ENCODE measurements at places on chromosomes 7 and 10. TPM values are rescaled to one million over a fixed set of nuclear protein-coding genes. Genes with fewer than 3 reads are reported as not detected.

GRCh38 chr7:96667026-96667425 lies 42.6 kb downstream of the SEM1 start:
- peaks cover 9% of the 10 kb centered on the region for H3K4me1 ChIP-seq
- no peak for DNase-seq
- no peak overlapping the region for H3K4me3 ChIP-seq
- no peaks in the 10 kb centered on the region for H3K27me3 ChIP-seq
- H3K27ac ChIP-seq: no peak overlapping the region

DNA sequence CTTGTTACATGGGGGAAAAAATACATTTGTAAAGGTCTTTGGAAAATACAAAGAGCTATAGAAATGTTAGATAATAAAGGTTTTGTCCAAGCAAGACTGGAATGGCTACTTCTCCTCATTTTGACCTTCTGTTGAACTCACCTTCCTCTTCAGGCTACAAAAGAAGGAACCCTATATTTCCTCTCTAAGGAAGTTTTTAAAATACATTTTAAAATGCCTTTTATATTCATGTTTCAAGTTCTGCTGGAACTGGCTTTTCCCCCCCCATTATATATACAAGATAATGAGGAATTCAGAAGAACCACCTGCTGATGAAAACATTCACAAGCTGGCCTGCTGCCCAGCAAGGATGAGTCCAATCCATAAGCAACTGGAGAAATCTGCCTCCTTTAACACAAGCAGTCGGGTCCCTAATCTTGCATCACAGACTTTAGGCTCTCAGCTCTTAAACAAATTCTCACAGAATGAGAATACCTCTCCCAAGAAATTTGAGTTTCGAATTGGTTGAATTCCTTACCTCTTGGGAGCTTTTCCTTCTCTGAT lies 44.6 kb downstream of the MTERF1 start:
- H3K36me3 ChIP-seq: no peaks in the 10 kb centered on the region
- no peak overlapping the region for H3K27ac ChIP-seq
- no peaks in the 10 kb centered on the region for H3K4me1 ChIP-seq
- no peak for DNase-seq

GRCh38 chr7:29958667-29959358 lies 30.8 kb downstream of the SCRN1 start:
- H3K27me3 ChIP-seq: peaks cover 4% of the 10 kb centered on the region
- no peak for DNase-seq
- no peaks in the 10 kb centered on the region for H3K36me3 ChIP-seq
- H3K27ac ChIP-seq: no peak overlapping the region
- H3K4me1 ChIP-seq: peaks cover 8% of the 10 kb centered on the region

DNA sequence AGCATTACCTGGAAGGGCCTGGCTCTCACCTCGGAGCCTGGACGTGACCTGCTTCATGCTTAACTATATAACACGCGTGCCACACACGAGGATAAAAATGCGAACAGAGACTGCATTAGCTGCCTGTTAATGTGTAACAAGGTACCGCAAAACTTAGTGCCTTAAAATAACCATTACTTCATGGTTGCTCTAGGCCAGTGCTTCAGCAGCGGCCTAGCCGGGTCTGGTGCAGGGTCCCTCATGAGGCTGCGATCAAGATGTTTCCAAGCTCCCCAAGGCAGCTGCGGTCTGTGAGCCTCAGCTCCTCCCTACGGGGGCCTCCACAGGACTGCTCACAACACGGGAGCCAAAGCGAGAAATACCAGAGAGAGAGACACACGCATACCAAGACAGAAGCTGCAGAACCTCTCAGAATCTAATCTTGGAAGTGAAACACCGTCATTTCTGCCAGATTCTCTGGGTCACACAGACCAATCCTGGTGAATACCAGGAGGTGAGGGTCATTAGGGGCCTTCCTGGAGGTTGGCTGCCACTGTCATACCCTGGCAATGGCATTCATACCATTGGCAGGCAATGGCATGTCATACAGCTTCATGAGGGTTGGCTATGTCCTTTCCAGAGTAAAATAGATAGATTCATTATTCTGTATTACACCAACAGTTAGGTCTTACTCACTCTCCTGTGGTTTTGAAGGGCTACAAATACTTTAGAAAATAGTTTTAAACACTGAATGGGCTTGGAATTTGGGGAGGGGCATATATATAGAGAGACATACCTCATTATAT lies 94.5 kb downstream of the HIPK2 start:
- peak overlapping the region; percentile 92 for H3K27ac ChIP-seq
- H3K4me1 ChIP-seq: peaks cover 51% of the 10 kb centered on the region
- no peak overlapping the region for H3K4me3 ChIP-seq
- no peaks in the 10 kb centered on the region for H3K27me3 ChIP-seq

GRCh38 chr7:154438571-154439367 lies 386.6 kb downstream of the DPP6 start:
- H3K36me3 ChIP-seq: no peaks in the 10 kb centered on the region
- no peak overlapping the region for H3K27ac ChIP-seq
- H3K4me3 ChIP-seq: no peak overlapping the region
- no peaks in the 10 kb centered on the region for H3K27me3 ChIP-seq
- no peaks in the 10 kb centered on the region for H3K4me1 ChIP-seq

- peaks cover 10% of the 10 kb centered on the region for H3K27me3 ChIP-seq
- H3K4me3 ChIP-seq: no peak overlapping the region
- no peaks in the 10 kb centered on the region for H3K36me3 ChIP-seq
These were observed 31.7 kb downstream of the MKX start for GRCh38 chr10:27713941-27714340.

DNA sequence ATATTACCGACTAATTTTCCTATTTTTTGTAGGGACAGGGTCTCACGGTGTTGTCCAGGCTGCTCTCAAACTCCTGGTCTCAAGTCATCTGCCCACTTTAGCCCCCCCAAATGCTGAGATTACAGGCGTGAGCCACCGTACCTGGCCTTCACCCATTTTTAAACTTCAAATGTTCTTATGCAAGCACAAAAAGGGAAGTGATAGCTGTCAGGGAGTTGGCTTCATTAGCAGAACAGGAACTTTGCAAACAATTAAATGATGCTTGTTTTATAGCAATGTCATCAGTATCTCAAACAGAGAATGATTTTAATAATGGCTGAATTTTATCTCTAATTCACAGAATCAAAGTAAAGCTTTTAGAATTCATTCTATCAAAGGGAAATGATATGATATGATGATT lies 49.8 kb upstream of the FAM171A1 start:
- no peak overlapping the region for H3K4me3 ChIP-seq
- no peaks in the 10 kb centered on the region for H3K36me3 ChIP-seq
- no peak overlapping the region for H3K27ac ChIP-seq
- no peaks in the 10 kb centered on the region for H3K27me3 ChIP-seq
- DNase-seq: no peak
- no peaks in the 10 kb centered on the region for H3K4me1 ChIP-seq

DNA sequence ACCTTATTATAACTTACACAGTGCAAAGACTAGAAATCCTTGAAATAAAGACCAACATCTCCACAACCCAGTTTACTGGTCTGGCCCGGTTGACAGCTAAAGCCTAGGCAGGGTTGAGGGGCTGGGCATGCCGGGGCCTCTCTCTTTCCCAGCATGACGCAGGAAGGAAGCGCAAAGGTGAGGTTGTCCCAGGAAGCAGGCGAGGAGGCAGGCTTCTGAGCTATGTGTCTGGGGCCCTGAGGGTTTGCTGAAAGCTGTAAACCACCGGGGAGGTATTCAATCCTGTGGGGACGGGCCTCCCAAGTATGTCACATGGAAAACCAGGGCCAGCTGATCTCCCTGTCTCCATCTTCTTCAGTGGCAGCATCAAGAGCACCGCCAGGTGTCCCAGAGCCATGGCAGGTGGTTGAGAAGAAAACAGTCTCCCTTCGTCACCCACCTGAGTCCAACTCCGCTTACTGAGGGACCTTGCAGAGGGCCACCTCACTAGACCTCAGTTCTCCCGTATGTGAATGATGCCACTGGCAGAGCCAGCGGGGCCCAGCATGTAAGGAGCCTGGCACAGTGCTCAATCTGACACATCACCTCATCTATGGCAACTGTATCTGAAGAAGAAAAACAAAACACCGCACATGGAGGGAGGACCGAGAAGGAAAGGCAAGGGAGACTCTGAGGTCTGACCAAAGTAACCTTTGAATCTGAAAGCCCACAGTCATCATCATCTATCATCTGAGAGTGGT lies 49.5 kb downstream of the FAM53B start:
- H3K4me1 ChIP-seq: peaks cover 79% of the 10 kb centered on the region
- H3K4me3 ChIP-seq: peak overlapping the region; percentile 9
- H3K27me3 ChIP-seq: no peaks in the 10 kb centered on the region
- peaks cover 65% of the 10 kb centered on the region for H3K36me3 ChIP-seq
- no peak for DNase-seq

DNA sequence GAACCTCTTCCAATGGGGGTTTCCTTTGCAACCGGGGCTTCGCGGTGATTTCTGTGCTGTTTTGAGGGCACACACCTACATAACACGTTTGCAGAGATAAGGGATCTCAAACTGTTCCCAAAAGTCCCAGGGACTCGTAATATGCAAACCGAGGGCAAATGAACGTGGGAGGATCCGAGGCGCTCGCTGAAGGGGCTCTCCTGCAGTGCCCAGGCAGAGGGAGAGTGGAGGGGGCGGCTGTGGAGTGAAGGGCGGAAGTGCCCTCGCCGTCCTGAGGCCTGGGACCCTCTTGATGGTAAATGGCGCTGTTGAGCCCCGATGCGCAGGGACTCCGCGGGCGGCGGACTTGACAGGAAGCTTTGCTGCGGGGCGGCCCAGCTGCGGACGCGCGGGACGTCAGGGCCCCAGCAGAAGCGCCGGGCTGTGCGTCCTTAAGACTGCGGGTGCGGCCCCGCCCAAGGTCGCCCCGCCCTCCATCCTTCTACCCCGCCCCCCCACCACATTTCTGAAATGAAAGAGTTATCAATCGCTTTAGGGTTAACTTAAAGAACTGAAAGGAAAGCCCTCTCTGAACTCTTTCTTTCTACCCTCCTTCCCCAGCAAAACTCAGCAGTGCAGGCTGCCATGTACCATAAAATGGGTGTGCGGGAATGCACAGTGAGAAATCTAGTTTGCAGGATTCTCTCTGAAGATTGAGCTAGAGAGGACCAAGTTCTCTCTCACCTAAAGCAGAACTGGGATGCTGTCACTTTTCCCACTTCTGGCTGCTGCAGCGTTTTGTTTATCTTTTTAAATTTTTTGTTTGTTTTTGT lies 151.8 kb upstream of the YAE1 start:
- DNase-seq: peak; percentile 33
- no peak overlapping the region for H3K27ac ChIP-seq
- H3K36me3 ChIP-seq: no peaks in the 10 kb centered on the region
- peaks cover 1% of the 10 kb centered on the region for H3K4me1 ChIP-seq
- H3K4me3 ChIP-seq: peak overlapping the region; percentile 64

DNA sequence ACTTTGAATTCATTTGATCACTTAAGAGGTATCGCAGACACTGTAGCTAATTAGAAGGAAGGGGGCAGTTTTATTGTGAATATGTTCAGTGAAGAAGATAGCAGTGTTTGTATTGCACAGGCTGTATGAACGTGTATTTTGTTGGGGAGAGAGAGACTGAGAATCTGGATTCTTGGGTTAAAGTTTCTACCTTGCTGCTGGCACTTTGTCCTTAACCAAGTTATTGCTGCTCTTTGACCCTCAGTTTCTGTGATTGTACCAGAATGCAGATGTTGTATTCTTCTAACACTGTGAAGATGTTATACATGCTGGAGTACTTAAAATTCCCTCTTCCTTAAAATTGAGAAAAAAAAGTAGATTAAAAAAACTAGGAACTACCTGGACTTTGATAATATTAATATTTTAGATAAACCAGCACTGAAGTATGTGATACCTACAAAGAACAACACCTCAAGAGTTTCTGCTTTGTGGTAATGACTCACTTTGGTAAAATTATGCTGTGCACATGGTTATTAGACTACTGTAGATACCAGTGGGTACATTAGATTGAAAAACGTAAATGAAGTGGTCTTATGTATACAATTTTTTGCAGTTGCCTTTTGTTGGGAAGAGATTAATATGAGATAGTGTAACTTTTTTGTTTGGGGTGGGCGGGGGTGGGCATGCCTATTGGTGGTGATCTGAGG lies 321.3 kb downstream of the AUTS2 start:
- no peak overlapping the region for H3K27ac ChIP-seq
- DNase-seq: no peak
- H3K36me3 ChIP-seq: no peaks in the 10 kb centered on the region
- no peaks in the 10 kb centered on the region for H3K27me3 ChIP-seq
- H3K4me1 ChIP-seq: no peaks in the 10 kb centered on the region

DNA sequence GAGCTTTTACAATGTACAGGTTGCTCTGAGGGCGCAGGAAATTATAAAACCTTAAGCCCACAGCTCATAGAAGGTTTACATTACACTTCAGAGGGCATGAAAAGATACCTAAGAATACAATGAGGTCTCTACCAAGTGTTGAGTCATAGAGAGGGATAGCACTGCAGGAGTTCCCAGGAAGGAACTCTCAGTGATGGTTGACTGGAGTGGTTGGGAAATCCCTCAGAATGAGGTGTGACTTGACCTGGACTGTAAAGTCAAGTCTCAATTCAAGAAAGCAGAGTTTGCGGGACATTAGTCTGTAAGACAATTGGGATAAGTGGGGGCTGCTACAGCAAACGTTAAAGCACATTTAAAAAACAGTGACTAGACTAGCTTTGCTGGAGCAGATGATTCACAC lies 21.9 kb downstream of the TNKS2 start:
- peaks cover 60% of the 10 kb centered on the region for H3K36me3 ChIP-seq
- no peak overlapping the region for H3K4me3 ChIP-seq
- DNase-seq: no peak
- H3K27me3 ChIP-seq: no peaks in the 10 kb centered on the region
- no peak overlapping the region for H3K27ac ChIP-seq

DNA sequence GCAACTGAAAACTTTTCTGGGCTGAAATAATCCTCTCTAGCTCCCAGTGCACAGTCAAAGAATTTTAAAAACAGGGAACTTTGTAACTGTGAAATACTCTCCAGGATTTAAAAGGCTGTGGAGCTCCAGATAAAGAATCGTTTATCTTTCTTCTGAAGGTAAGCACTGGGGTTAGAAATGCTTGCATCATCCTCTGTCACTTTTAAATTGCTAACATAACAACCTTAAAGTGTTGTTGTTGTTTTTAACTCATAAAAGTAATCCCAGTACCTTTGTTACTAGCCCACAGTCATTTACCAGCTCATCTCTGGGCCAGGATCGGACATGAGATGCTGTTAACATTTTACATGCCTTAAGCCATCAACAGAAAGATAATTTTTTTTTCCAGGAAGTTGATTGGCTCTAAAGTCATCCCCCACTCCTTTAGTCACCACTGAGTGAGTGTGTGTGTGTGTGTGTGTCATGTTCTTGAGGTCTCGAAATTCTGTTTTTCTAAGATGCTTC lies at the start of gene SLC39A12:
Gene SLC39A12, plus strand, starts transcription at position 51 of the 504 bp plus-strand sequence. CDS start 1,359 bp downstream, outside the sequence.
- H3K27me3 ChIP-seq: no peaks in the 10 kb centered on the region
- no peaks in the 10 kb centered on the region for H3K36me3 ChIP-seq
- no peak within 1 kb of the TSS for H3K4me3 ChIP-seq
- H3K4me1 ChIP-seq: no peaks in the 10 kb centered on the region
- no peak within 1 kb of the TSS for H3K27ac ChIP-seq

GRCh38 chr10:116084161-116084560 lies 188.8 kb downstream of the GFRA1 start:
- H3K36me3 ChIP-seq: no peaks in the 10 kb centered on the region
- H3K4me1 ChIP-seq: no peaks in the 10 kb centered on the region
- H3K27me3 ChIP-seq: no peaks in the 10 kb centered on the region
- H3K27ac ChIP-seq: no peak overlapping the region
- DNase-seq: no peak
- no peak overlapping the region for H3K4me3 ChIP-seq

- DNase-seq: no peak
- no peaks in the 10 kb centered on the region for H3K36me3 ChIP-seq
- peaks cover 12% of the 10 kb centered on the region for H3K27me3 ChIP-seq
These were observed 56.0 kb upstream of the DDC start for GRCh38 chr7:50621206-50621605.

INMT gene
- not detected for total RNA-seq

NPSR1 gene
- not detected for total RNA-seq

RELN gene
- total RNA-seq: not detected

NEUROD6 gene
- total RNA-seq: not detected

TET1 gene
- total RNA-seq: 1.6 TPM

MSMB gene
- not detected for total RNA-seq

RTKN2 gene
- total RNA-seq: 2.9 TPM

SH2B2 gene
- total RNA-seq: 1.9 TPM

ABCA13 gene
- total RNA-seq: 0.02 TPM

ASIC3 gene
- 4.0 TPM for total RNA-seq
